ENCODE measurements at places on chromosomes 5 and 9.

DNA sequence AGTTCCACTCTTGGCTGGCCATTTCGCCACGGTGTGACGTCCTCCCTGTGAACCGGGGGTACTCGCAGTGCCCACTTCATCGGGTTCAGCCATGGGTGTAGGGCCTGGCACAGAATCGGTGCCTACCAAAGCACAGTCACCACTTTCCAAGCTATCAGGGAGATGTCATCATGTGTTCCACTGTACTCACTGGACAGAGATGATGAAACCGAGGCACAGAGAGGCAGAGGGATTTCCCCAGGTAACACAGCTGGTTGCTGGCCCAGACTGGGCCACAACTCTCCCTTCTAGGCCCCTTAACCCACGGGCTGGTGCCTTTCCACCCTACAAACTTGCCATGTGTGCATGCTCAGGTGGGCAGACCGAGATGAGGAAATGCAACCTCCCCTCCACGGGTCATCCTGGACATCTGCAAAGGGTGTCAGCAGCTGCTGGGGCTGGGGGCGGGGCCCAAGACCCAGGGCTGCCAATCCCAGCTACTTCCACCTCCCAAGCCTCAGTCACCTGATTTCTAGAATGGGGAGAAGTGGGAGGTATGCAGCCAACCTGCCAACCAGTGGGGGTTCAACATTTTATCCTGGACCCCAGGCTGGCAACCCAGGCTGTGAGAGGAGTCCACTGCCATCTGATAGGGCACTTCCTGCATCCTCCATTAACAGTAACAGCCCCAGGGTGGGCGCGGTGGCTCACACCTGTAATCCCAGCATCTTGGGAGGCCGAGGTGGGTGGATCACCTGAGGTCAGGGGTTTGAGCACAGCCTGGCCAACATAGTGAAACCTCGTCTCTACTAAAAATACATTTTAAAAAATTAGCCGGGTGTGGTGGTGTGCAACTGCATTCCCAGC is 893 bp upstream of the SH2D3C start:
- no peak for DNase-seq

- no peak for DNase-seq
These were observed 59.7 kb upstream of the GARNL3 start for GRCh38 chr9:127204771-127205470.

- no peak for DNase-seq
These were observed 240.2 kb downstream of the MAN2A1 start for GRCh38 chr5:109929911-109930310.

DNA sequence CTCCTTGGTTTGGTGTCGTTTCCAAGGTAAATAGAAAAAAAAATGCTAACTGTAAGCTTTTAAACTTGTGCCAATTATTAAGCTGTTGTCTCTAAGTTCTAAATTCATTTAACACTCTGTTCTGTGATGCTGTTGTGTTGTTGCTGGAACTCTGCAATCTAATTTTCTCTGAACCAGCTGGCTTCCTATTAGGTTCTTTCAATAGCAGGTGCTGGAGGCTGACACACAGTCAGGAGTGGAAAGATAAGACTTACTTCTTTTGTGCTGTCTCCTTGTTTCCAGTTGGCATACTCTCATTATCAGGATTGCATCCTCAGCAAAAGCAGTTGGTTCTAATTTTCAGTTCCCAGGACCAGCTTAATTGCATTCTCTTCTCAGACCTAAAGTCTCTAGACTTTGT is 1252.6 kb upstream of the NUDT12 start:
- no peak for DNase-seq

- DNase-seq, result no peak
These were observed 517.6 kb downstream of the BNC2 start for GRCh38 chr9:16352791-16353401.

DNA sequence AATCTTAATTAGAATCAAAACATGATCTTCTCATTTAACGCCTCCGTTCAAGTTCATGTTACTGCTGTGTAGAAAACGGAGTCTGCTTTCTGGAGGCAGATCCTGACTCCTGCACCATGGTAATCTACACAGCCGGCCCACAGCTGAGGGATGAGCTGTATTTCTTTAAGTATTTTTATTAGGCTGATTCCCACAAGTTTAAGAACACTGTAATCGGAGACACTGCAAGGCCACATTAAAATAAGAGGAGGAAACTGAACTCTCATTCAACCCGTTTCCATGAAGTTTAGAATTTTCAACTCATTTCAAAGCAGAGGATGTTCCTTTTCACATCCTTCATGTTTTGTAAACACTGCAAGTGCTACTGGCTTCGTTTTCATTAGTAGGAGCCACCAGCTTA is 372.2 kb downstream of the NFIB start:
- DNase-seq, result no peak
